ENCODE measurements at places on chromosomes 4 and X. TPM values are rescaled to one million over a fixed set of nuclear protein-coding genes. Genes with fewer than 3 reads are reported as not detected.

The GSX2 gene
- not detected for total RNA-seq

The TCP11X2 gene
- total RNA-seq = not detected

The NSG1 gene
- total RNA-seq = 7.2 TPM

The KLHL4 gene
- total RNA-seq = 6.7 TPM

The CDKL2 gene
- total RNA-seq = 0.42 TPM
